ENCODE measurements at places on chromosomes 12 and 14.

DNA sequence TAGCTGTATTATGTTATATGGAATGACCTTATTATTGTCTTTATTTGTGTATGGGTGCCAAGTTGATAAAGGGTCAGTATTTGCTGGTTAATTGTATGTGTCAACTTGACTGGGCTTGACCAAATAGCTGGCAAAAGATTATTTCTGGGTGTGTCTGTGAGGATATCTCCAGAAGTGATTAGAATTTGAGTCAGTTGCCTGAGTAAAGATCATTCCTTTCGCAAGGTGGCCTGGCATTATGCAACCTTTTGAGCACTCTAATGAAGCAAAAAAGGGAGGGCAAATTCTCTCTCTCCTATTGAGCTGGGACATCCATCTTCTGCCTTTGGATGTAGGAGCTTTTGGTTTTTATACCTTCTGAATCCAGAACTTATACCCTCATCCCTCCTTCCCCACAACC lies 82.2 kb downstream of the ATXN7L3B start:
- no peak for DNase-seq

DNA sequence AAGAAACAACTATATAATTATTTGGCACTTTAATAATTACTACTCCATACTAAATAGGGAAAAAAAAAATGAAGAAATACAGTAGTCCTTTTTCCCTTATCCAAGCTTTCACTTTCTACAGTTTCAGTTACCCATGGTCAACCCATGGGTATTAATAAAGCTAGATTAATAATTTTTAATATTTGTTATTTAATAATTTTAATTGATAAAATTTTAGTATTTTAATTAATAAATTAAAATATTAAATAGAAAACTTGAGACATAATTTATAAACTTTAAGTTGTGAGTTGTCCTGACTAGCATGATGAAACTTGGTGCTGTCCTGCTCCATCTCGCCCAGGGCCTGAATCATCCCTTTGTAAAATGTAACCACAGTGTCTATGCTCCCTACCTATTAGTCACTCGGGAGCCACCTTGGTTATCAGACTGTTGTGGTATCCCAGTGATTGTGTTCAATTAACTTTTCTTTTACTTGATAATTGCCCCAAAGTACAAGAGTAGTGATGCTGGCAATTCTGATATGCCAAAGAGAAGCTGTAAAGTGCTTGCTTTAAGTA lies 71.8 kb downstream of the PAWR start:
- DNase-seq: no peak

DNA sequence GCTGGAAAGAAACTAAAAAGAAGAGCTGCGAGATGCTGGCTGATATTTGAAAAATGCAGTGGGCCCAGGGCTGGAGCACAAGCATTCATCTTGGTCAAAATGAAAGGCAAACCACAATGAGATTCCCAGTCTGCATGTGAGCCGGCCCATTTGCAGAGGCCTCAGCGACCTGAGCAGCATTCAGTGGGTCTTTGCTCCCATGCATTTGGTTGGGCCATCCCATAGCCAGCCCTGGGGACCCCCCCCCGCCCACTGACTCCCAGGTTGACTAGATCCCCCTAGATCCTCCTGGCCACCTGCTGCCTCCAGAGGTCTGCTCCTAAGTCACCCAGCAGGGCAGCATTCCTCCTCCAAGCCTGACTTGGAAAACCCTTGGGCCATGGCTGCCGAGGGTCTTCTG lies 59.8 kb downstream of the PRMT8 start:
- DNase-seq: no peak

DNA sequence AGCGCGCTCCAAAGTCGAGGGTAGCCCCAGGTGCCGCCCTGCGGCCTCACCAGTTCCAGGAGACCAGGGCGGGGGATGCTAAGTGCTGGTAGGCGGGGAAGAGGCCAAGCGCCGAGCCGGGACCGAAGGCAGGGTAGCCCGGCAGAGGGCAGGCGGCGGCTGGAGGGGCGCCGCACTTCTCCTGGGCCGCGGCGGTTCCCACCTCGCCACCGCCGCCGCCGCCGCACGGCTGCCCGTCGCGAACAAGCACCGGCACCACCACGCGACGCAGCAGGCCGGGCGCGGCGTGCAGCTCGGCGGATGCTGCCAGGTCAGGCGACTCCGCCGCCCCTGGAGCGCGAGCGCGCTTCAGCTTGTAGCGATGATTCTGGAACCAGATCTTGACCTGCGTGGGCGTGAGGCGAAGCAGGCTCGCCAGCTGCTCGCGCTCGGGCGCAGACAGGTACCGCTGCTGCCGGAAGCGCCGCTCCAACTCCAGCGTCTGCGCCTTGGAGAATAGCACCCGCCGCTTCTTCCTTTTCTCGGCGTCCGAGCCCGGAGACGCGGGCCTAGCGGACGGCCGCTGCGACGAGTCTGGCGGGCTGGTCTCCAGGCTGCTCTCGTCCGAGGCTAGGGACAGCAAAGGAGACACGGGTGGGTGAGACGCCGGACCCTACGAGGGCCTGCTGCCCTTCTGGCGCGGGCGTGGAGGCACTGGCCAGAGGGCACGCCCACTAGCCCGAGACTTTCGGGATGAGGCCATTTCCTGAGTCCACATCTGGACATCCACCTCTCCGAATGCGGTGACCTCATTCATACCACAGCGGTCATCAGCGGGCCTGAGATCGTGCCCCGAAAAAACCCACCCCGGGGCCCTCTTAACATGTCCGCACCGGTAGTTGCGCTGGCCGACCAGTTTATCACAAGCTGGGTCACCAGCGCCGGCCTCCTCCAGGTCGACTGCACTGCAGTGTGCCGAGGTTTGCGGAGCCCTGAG lies 1.3 kb downstream of the NKX2-8 start:
- DNase-seq: no peak

DNA sequence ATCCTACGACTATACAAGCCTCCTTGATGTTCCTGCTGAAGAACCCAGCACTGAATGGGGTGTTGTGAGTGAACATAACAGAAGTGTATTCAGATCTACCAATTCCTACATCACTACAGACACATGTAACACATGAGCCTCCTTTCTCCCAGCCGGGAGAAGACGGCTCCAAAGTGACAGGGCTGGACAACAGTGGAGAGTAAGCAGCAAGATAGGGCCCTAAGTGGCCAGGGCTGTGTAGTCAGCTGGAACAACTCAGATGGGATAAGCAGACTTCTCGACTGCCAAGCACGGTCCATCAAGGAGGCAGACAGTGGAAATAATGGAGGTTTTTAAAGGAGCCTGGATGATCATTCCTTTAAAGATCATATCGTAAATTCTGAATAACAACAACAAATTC lies 73.5 kb downstream of the TTC7B start:
- no peak for DNase-seq

DNA sequence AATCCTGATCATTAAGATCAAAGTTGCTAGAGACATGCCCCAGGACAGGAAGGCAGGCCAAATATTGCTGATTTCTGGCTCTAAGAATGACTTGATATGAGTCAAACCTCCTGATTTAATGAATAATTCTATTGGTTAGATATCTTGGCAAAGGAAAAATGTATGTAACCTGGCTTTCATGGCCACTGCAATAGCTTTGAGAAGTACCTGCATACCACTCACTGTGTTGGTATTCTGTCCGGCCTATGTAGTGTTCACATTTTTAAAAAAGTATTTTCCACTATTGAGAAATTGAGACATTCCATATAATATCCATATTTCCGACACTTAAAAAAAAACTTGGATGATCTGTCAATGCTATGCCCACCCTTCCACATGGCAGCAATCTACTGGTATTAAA lies 283.1 kb upstream of the SOX5 start:
- no peak for DNase-seq

DNA sequence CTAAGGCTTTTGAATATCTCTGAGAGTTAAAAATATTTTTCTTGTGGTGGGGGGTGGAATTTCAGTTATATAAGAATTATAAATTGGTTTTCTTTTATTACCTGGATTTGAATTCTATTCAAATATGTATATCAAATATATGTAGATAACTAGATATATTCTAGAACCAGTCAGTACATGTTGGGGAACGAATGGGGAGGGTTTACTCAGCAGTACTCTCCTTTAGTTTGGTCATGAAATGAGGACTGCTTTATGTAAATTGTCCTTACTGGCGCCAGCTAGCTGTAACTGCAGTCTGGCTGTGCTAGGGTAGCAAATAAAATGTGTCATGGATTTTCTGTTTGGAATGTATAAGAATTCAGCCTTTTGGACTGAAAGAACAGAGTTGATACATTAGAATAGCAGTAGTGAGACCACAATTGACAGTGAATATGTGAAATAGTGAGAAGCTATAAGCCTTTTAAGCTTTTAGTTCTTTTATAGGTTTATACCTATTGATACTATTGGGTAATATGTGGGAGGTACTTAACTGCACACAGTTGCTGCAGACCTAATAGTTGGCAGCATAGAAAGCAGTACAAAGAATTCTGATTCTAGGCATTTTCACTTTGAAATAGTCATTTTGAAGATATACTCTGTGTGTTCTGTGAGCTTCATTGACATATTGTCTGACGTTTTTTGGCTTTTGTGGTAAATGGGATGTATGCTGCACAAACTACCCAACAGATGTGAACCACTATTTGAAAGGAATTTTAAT lies 29.0 kb downstream of the ATF7IP start:
- no peak for DNase-seq

- no peak for DNase-seq
Observed at GRCh38 chr12:52350021-52350620, 17.2 kb downstream of the KRT85 start.

DNA sequence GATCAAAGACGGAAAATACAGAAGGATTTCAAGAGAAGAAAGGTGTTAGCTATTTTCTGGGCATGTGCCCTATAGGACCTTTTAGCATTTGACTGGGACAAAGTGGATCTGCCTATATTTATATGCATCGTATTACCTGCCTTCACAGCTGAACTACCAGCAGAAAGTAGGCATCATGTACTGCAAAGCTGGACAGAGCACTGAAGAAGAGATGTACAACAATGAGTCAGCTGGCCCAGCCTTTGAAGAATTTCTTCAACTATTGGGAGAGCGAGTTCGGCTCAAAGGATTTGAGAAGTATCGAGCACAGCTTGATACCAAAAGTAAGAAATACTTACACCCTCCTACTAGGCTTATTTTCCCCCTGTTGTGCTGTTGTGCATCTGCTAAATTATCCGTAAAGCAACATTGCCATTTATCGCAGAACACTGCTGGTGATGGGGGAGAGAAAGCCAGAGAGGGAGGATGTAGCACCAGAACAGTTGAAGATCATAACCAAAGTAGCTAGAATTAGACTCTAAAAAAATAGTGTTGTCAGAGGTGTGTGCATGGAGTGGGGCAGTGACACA lies 282.0 kb upstream of the RGS6 start:
- DNase-seq: no peak

GRCh38 chr12:116837097-116837496 lies 44.1 kb downstream of the HRK start:
- no peak for DNase-seq

DNA sequence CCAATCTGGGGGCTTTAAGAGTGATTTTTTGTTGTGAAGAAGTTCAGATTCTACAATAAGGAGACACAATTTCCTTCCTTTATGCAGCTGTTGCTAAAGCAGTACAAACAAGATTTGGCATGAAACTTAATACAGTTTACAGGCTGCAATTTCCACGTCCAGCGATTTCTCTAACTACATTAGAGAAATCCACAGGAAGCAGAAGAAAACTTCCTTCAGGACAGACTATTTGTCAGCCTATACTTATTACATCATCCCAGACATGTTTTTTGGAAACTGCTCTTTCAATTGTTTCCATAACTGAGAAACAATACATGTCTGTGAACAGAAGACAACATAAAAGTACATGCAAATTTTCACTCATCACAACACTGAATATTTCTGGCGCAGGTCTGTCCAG lies 204.3 kb downstream of the TTC7B start:
- no peak for DNase-seq

GRCh38 chr12:54261815-54262402 lies 18.0 kb downstream of the CBX5 start:
- DNase-seq: no peak

- no peak for DNase-seq
Observed at GRCh38 chr14:24436355-24437019, 6.1 kb downstream of the SDR39U1 start.

- no peak for DNase-seq
Observed at GRCh38 chr14:20440882-20441281, 4.9 kb upstream of the KLHL33 start.

- DNase-seq: no peak
Observed at GRCh38 chr12:111010061-111010460, 89.7 kb upstream of the MYL2 start.

DNA sequence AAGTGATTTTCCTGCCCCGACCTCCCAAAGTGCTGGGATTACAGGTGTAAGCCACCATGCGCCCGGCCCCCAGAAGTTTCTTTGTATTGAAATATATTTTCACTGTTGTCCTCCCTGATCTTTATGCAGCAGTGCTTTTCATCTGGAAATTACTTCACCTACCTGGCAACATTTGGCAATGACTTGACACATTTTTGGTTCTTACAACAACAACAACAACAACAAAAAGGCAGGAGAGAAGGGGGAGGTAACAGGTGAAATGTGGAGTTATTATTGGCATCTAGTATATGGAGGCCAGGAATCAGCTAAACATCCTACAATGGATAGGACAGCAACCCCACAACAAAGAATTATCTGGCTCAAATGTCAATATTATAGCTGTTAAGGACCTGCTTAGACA lies 13.9 kb downstream of the FANCM start:
- no peak for DNase-seq

DNA sequence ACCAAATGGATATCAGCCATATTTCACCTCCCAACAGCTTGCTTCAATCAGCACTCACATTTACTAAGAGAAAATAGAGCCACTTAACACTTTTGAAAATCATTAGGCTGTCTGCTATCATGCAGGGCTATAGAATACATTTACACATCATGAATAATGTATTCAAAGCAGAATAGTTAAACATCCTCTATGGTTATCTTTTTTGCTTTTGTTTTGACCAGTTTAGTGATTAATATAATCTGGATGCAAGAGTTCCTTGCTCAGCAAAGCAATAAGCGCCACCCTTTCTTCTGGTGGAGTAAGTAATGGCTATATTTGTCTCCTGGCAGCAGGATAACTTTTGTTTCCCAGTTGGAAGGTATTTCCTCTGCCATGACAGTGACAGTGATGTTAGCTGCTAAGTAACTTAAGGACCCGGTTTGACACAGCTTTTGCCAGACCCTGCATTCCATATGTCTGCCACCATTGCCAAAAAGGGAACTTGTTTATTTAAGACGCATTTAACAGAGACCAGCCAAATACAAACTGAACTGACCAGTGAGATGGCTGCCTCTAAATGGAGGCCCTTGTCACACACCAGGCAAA lies 70.3 kb upstream of the NR2C1 start:
- DNase-seq: no peak
